Esophagus mucosa (tissue), 1 donor: ENCODE measurements at places on chromosomes 2 and 18. TPM values are rescaled to one million over a fixed set of nuclear protein-coding genes. Genes with fewer than 3 reads are reported as not detected.

Gene SLC14A1
- total RNA-seq: 0.52 TPM

Gene TFCP2L1
- 36.5 TPM for total RNA-seq

Gene SELENOI
- 32.1 TPM for total RNA-seq

Gene PDE1A
- 1.2 TPM for total RNA-seq

Gene CYB5A
- 74.4 TPM for total RNA-seq

Gene CXCR4
- total RNA-seq: 3.6 TPM

Gene AP1S3
- total RNA-seq: 20.8 TPM

Gene UNC50
- total RNA-seq: 22.6 TPM

Gene INHA
- total RNA-seq: 0.28 TPM

Gene C2orf72
- 0.08 TPM for total RNA-seq
